ENCODE measurements at places on chromosomes 3 and 15.

DNA sequence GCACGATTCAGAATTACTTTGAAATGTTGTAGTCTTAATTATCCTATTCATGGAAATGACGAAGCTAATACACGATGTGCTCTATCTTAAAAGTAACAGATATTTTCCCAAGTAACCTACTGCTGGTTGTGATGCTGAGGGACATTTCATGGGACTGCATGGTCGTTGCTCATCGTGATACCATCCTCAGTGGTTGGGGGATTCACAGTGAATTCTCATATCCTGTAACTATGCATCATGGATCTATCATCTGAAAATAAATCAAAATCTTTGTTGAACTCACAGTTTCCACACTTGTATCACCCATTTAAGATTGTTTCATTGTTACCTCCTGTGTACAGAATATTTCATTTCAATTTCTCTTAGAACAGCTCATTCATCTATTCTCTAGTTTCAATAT is 84.7 kb downstream of the OPA1 start:
- no peak for DNase-seq

DNA sequence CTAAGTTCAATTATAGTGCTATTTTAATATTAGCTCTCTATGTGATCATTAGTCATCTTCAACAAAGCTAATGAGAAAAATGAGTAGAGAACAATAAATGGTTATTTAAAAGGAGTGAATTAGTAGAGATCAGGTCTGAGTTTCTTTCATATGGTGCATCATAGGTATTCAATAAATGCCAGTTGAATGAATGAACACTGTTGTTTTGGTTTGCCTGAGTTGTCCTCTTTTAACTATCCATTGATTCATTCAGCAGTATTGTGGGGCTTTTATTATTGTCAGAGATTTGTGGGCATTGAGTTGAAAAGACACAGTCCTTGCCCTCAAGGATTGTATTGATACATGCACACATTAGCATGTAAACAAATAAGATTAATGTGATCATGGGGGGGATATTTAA is 88.2 kb downstream of the AGBL1 start:
- DNase-seq: no peak

- DNase-seq: no peak
These were observed 77.8 kb upstream of the LPP start for GRCh38 chr3:188076176-188076575.

DNA sequence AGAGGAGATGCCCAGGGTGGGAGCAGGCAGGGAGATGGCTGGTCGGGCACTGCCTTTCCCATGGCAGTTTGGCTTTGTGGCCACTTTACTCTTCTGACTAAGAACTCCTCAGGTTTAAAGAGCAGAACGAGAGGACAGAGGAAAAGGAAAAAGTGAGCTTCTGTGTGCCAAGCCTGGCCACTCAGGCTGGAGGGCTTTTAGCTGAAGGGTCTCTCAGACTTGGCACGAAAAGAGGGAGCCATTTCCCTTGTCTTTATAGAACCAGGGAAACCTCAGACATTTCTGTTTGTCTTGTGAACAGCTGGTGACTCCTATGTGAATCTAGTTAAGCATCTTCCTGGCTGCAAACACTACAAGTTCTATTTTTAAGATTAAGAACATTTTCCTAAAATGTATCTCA is 23.3 kb upstream of the PSMD6 start:
- no peak for DNase-seq

GRCh38 chr15:65044724-65045481 is at the start of gene SLC51B:
TSS of gene SLC51B (plus strand) at chr15:65045387. CDS start at chr15:65050005, 4,618 bp downstream.
- no peak for DNase-seq

- no peak for DNase-seq
These were observed 152.3 kb downstream of the MAGI1 start for GRCh38 chr3:65886391-65886790.

DNA sequence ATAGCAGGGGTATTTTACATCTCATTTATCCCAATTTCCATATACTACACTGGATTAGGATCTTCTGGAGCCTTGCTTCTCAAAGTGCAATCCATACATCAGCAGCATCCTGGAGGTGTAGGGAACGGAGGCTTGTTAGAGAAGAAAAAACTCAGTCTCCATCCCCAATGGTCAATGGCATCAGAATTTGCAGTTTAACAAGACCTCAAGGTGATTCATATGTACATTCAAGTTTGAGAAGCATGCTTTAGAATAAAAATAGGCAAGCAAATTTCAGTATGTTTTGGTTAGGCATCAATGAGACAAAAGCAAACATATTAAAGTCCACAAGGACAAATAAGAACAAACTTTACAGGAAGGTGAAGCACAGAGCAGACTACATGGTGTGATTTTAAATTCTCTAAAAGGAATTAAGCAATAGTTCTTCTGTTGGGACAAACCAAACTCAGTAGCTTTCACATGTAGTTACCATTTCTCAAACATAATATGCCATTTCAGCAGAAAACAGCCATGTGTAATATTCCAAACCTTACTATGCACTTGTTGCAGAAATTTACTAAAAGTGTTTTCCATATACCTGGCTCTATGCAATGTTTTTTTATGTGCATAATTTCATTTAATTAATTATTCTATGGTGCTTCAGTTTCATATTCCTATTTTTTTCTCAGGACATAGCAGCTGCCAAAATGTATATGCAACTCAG is 360.3 kb upstream of the NECTIN3 start:
- no peak for DNase-seq

- no peak for DNase-seq
These were observed 102.4 kb upstream of the TUSC7 start for GRCh38 chr3:116607205-116607604.

- DNase-seq: no peak
These were observed 191.4 kb downstream of the TBL1XR1 start for GRCh38 chr3:177005718-177006405.

- no peak for DNase-seq
These were observed 8.8 kb downstream of the FILIP1L start for GRCh38 chr3:100105501-100105900.

- DNase-seq: no peak
These were observed 95.5 kb downstream of the DPH6 start for GRCh38 chr15:35450492-35450891.

GRCh38 chr3:171165983-171166382 is 139.5 kb upstream of the SLC2A2 start:
- no peak for DNase-seq

GRCh38 chr3:105788593-105788992 is 80.2 kb downstream of the CBLB start:
- no peak for DNase-seq

DNA sequence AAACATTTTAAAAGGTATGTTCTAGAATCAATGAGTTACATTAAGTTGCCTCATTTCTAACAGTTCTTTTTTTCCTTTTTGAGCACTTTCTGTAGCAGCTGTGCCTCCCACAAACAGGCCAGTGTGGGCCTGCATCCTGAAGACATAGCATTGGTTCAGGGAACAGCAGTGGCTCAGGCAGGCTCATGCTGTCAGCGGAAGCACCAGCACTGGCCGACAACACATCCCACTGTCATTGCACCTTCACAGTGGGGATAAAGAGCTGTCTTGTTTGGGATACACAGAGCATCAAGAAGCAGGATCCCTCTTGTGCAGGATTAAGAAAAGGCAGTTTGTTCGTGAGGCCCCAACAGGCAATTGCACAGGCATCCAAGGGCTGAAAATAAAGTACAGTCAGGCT is 123.3 kb downstream of the MOBP start:
- DNase-seq: no peak

Data from activated T-helper 2 cell treated with anti-CD3 and anti-CD28 coated beads, Interferon-gamma antibody, Interleukin-2, Interleukin-4, amounts not matched to agents 10 μg/mL and 5 μg/mL and 100 μg/mL, durations not matched to agents 14 hours and 24 hours and 36 hours (primary cell).